Epithelial cell of esophagus (primary cell): ENCODE measurements at places on chromosomes 11 and 22.
A peak's percentile ranks its signal among the peaks of the same experiment; 100 is the strongest.

- no peak for DNase-seq
Measured at GRCh38 chr11:116544721-116545120, 228.1 kb downstream of the BUD13 start.

DNA sequence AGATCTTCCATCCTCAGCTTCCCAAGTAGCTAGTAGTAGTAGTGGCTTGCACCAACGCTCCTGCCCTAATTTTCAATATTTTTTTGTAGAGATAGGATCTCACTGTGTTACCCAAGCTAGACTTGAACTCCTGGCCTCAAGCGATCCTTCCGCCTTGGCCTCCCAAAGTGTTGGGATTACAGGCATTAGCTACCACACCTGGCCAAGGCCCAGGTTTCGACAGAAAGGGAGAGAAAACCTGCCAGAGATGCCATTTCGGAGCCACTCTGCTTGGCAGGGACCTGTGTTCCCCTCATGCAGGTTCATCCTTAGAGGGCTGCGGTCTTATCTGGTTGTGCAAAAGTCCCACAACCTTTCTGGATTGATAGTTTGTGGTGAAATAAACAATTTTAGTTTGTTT, 41.4 kb downstream of the FAM83F start:
- no peak for DNase-seq

DNA sequence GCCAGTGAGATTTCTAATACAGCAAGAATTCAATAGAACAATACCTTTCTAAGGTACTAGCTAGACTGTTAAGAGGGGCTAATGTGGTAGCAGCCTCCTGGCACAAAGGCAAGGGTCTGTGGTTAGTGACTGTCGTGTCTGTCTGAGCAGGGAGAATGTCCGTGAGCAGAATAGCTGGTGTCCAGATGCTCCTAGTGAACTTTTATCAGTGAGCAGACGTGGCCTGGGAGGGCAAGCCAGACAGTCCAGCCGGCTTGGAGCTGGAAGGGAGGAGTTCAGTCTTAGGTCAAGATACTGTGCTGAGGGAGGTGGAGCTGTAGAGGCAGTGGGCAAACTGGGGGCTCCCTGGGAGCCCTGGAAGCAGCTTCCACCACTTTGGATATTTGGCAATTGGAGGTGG, 138.6 kb downstream of the TEAD1 start:
- DNase-seq = no peak

GRCh38 chr11:33687733-33688479, 12.7 kb downstream of the C11orf91 start:
- peak; percentile 78 for DNase-seq

DNA sequence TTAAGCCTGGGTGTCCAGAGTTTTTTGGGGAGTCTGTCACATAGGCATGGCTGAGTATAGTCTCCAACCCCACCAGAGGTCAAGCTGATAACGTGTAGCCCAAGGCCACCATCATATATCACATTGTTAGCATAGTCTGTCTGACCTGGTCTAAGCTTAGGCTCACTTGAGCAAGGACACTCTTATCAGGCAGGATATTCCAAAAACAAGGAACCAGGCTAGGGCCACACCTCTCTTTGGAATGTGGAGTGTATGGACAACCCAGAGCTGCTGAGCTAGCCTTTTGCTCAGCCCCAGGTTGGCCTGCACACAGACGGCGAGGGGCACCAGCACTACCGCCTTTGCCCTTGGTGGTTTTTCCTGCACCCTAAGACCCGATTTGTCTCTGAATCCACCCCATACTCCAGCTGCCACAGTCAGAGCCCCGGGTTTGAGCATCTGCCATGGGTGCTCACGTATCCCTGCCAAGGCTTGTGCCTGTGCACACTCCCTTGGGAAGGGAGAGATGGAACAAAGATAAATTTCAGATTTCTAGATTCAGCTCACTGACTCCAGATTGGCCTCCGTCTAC, 7.2 kb downstream of the SNAP29 start:
- DNase-seq = no peak

DNA sequence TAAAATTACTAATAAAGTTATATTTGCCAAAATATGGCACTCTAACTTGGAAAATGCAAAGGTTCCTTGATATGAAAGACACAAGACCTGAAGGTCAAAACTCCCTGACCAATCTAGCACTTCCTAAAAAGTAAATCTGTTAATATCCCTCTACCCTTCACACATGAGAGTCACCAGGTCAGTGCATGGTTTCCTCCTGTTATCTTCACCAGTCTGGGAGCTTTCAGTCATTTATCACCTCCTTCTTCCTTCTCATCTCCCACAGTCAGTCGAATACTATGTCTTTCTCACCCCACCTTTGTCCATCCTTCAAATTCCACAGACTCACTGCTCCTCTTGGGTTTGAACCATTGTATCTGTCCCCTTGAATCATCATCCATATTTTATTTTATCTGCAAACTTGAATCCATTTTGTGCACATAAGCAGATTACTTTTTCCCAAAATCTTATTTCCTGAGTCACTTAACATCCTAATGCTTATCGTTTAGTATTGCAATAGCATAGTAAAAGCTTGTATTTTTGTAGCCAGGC, 2.6 kb downstream of the HBE1 start:
- DNase-seq = no peak

DNA sequence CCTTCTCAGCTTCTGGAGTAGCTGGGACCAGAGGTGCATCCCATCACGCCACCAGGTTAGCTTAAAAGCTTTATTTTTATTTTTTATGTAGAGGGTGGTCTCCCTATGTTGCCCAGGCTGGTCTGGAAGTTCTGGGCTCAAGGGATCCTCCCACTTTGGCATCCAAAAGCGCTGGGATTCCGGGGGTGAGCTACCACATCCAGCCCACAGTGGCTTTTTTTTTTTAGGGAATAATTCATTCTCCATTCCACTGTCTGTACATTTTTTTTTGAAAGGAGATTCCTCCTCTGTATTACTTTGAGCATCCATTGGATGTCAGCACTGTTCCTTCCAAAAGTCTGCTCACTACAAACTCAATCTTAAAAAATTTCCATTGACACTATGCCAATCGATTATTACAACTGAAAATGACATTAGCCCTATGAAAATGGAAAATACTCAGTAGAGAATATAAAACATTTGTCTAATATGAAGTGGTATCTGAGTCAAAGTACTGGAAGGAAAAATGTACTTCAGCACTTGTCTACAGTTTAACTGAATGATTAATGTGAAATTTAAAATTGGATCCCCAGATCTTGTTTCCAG, 1.3 kb upstream of the LPXN start:
- DNase-seq = peak; percentile 41

- no peak for DNase-seq
Measured at GRCh38 chr22:43658823-43659222, 153.3 kb downstream of the EFCAB6 start.

GRCh38 chr22:46501701-46502100, 35.7 kb downstream of the CELSR1 start:
- DNase-seq = peak; percentile 78

- no peak for DNase-seq
Measured at GRCh38 chr11:61058583-61059259, 43.6 kb upstream of the CD5 start.

GRCh38 chr11:100867606-100868005, 180.5 kb downstream of the ARHGAP42 start:
- DNase-seq = no peak

DNA sequence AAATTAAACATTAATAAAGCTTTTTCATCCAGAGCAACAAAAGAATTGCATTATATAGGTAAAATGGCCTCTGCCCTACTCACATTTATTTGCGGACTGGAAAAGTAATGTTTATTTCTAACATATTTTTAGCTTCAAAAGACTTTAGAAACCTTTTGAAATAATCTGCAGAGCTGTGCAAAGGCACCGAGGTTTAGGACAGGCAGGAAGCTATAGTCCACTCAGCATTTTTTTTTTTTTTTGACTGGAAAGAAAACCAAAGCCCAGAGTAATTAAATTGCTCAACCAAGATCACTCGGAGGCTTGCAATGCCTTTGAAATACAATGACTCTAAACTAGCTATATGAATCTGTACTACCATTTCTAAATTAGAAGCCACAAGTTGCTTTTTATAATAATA, 19.1 kb downstream of the BARX2 start:
- no peak for DNase-seq

DNA sequence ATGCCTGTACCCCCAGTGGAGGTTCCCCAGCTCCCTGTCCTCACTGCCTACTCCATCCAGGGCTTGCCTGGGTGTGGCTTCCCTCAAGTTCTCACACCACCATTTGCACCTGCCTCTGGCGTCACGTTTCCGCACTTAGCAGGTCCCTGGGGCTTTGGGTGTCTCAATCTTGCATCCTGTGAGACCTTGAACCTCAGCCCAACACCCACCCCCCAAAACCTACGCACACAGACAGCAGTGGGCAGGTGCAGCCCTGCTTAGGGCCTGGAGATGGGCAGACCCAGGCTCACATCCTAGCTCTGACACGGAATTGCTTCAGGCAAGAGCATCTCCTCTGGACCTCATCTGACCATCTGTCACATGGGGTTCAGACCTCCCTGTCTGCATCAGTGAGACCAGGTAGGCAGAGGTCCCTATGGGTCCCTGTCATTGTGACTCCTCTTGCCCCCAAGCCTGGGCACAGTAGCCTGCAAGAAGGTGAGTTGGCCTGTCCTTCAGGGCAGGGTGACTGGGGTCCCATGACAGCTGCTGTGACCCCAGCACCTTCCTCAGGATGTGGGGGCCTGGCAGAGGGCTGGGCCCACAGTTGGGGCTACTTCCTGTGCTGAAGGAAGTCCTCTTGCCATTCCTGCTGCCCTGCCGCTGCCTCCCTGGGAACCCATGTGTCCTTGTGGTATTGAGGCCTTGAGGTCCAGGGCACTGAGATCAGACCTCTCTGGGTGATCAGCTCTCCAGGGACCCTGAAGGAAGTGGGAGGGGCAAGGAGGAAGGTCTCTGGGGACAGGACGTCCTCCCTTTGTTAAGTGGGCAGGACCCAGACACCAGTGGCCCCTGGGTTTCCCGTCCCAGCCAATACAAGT, 2.0 kb downstream of the SIPA1 start:
- DNase-seq = no peak

GRCh38 chr11:128045094-128045725, 542.1 kb downstream of the ETS1 start:
- no peak for DNase-seq

DNA sequence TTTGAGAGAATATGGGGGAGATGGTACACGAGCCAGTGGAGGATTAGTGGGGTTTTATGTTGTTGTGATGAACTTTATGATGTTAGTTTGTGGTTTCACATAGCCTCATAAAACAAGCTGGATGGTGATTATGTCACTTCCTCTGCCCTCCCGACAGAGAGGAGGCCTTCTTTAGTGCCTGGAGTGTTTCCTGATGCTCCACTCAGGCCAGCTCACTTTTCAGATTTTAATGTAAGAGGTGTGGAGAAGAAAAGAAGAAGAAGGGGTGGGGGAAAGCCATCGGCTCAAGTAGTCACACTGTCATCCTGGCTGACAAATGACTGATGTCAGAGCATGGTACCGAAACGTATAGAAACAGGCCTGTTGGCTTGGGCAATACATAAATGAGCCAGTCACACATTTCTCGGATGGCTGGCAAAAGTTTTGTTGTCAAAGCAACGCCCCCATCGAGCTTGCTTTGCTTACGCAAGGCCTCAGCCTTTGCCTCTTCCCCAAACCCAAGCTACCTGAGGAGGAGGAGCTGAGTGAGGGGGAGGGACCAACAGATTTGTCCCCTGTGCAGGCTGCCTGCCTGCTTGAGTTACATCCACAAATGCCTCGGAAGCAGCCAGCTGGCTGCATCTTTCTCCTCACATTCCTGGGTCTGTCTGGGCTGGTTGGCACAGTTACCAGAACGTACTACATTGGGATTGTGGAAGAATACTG, at the start of gene HEPHL1:
TSS of gene HEPHL1 (plus strand) at position 578 of the 705 bp plus-strand sequence. CDS start at position 593, 15 bp downstream.
- DNase-seq = peak; percentile 97

DNA sequence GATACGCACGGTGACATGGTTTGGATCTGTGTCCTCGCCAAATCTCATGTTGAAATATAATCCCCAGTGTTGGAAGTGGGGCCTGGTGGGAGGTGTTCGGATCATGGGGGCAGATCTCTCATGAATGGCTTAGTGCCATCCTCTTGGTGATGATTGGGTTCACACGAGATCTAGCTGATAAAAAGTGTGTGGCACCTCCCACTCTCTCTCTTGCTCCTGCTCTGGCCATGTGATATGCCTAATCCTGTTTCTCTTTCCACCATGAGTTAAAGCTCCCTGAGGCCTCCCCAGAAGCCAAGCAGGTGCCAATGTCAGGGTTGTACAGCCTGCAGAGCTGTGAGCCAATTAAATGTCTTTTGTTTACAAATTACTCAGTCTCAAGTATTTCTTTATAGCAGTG, 303.1 kb upstream of the PLET1 start:
- no peak for DNase-seq

- DNase-seq = no peak
Measured at GRCh38 chr11:103792981-103793468, 243.4 kb upstream of the DDI1 start.

- peak; percentile 90 for DNase-seq
Measured at GRCh38 chr22:37561212-37562048, 1.1 kb downstream of the CDC42EP1 start.

- peak; percentile 99 for DNase-seq
Measured at GRCh38 chr11:5280582-5281102, 10.9 kb upstream of the HBE1 start.

- no peak for DNase-seq
Measured at GRCh38 chr11:96010683-96011082, 86.8 kb upstream of the MTMR2 start.

GRCh38 chr11:6567371-6567745, 36.1 kb downstream of the RRP8 start:
- no peak for DNase-seq
